ENCODE measurements at places on chromosomes 12 and 14.

- no peak for DNase-seq
These were observed 28.7 kb downstream of the CCDC85C start for GRCh38 chr14:99575043-99576023.

- no peak for DNase-seq
These were observed 22.5 kb downstream of the RECQL start for GRCh38 chr12:21478756-21479455.

- DNase-seq, result no peak
These were observed 213.0 kb downstream of the TRHDE start for GRCh38 chr12:72485017-72485701.

GRCh38 chr12:45039757-45040156 lies 11.1 kb downstream of the DBX2 start:
- no peak for DNase-seq

DNA sequence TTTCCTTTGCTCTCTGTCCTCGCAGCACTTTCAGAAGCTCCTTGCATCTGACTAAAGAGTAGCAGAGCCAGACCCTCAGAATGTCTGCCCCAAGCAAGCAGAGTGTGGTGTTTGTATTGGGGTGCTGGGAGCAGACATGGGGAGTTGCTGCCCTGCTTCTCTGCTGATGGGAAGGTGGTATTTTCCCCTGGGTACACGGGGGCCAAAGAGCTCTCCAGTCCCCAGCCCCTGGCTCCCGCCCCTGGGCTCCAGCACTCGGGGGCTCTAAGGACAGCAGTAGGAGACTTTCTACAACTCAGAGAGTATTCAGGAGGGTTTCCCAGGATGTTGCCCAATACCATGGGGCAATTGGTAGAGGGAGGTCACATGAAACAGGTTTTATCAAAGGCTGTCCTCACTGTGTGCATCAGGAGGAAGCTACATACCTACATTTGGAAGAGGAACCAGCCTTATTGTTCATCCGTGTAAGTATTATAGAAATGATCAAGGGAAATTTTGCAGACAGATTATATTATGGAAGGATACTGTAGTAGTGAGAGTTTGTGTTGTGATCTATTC lies 50.3 kb downstream of the DAD1 start:
- DNase-seq, result no peak

DNA sequence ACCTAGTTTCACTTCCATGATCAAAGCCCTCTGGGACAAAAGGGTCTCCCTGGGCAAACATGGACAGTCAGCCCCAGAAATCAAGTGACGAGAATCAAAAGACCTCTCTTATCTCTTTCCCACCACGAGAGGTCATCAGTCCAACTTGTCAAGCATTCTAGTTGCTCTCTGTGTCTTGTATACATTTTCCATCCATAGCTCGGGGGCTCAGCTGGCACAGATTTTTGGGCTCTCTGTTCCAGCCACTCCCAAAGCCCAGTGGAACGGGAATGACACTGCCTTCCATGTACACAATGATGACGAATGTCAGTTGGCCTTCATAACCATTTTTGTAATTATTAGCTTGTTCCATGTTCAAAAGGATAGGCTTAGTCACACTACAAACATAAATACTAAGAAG lies 29.7 kb downstream of the NOS1 start:
- no peak for DNase-seq

- no peak for DNase-seq
These were observed 60.6 kb upstream of the DDHD1 start for GRCh38 chr14:53213761-53214160.

DNA sequence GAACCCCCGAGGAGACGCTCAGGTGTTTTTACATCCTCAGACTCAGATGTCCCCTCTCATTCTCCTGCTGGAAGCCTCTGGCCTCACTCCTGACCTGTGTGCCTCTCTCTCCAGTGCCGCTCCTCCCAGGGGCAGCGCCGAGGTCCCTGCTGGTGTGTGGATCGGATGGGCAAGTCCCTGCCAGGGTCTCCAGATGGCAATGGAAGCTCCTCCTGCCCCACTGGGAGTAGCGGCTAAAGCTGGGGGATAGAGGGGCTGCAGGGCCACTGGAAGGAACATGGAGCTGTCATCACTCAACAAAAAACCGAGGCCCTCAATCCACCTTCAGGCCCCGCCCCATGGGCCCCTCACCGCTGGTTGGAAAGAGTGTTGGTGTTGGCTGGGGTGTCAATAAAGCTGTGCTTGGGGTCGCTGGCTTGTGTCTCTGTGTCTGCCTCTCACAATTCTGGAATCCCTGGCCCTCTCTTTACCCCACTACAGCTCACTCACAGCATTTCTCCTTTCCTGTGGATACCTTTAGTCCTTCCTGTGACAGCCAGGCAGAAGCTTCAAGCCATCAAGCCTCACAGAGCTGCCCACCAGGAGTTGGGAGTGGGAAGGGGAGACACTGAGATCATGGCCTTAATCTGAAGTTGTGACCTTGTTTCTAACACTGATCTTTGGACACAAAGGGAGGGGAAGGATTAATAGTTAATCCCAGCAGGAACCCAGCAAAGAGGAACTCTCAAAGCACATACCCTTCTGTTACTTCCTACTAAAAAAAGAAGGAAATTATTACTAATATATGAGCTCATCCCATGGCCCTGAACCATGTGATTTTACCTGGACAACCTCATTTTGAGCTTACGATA lies 1.1 kb upstream of the SOAT2 start:
- no peak for DNase-seq

DNA sequence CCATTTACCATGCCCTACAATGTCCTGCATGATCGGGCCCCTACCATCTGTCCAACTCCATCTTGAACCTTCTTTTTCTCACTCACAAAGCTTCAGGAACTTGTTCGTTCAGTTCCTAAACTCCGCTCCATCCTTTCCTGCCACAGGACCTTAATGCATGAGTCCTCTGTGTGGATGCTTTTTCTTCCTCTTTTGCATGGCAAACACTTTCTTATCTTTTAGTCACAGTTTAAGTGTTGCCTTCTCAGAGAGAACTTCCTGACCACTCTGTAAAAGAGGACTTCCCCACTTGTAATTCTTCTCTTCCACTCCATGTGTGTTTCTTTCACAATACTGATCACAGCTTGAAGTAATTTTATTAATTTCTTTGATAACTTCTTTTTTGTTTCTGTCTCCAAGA lies 54.4 kb upstream of the ETV6 start:
- DNase-seq, result no peak

DNA sequence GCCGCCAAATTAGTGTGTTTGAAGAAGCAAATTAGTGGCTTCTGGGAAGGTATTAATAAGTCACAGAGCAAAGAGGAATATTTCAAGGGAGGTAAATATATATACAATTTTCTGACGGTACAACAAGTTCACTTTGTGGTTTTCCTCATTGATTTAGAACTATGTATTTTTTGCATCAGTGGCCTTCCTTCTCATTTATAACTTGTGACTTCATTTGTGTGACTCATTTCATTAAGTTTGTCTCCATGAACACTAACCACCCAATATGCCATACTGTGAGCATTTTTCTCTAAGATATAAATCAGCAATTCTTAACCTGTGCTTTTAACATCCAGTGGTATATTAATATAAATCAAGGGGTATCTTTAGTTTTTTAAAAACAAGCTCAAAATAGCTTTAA lies 29.3 kb upstream of the ARHGAP5 start:
- no peak for DNase-seq

DNA sequence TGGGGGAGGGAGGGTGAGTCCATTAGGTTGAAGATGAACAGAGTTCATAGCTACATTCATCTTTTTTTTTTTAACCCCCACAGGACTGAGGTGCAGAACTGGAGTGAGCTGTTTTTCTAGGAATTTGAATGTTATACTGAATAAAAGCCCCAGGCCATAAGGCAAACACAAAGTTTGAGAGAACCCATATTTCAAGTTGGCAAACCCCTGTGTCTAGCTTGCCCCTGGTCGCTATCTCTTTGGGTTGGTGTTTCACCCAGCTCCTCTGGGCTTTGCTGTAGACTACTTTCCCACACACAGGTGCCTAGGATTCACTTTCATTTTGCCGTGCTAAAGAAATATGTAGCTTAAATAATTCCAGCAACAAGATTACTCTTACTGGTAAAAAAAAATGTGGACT lies 5.2 kb upstream of the LMO3 start:
- no peak for DNase-seq

DNA sequence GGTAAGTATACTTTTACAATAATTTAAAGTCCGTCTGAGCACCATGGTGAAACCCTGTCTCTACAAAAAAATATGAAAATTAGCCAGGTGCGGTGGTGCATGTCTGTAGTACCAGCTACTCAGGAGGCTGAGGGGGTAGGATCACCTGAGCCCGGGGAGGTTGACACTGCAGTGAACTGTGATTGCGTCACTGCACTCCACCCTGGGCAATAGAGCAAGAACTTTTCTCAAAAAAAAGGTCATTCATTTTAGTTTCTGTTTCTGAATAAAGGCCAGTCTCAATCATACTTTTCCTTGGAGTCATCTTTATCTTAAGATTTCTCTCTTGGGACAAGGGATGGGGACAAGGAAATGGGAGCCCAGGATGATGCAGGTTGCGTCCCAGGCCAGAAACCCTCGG lies 12.9 kb downstream of the ANKRD13A start:
- no peak for DNase-seq

- no peak for DNase-seq
These were observed 8.8 kb downstream of the NID2 start for GRCh38 chr14:52060080-52060479.

GRCh38 chr14:40416565-40416964 lies 984.3 kb upstream of the FBXO33 start:
- DNase-seq, result no peak

DNA sequence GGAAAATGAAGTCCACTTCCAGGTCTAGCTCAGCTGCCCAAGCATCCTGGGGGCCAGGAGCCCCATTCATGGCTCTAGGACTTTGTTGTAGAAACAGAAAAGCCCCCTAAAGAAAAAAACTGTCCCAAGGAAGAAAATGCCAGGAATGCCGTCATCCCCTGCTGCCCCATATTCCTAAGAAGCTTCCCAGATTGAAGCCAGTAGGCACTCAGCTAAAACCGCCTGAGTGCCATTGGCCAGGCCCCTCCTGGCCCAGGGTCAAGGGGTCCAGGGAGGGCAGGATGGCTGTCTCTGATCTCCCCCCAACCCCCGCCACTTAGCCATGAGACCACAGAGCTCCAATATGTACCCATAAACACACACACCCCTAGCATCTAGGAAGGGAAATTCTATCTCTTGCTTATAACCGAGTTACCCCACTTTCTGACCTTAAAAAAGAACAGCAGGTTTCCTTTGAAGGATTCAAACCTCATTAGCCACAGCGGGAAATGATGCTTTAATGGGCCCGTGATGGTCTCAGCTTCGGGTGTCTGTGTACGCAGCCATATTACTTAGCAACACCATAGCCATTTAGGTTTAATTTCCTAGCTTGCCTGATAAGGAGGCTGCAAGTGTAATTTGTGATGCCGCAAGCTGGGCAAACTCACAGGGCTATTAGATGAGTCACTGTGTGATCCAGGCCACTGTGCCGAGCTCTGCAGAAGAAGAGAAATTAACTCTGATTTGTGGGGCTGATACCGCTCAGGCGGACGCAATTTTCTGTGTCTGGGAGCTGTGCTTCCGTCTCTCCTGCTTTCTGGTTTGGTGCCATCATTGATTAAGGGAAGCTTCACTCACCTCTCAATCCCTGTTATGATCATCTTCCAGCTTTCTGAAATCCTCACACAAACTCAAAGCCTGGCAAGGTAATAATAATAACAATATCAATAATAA lies 84.2 kb downstream of the GCH1 start:
- no peak for DNase-seq

DNA sequence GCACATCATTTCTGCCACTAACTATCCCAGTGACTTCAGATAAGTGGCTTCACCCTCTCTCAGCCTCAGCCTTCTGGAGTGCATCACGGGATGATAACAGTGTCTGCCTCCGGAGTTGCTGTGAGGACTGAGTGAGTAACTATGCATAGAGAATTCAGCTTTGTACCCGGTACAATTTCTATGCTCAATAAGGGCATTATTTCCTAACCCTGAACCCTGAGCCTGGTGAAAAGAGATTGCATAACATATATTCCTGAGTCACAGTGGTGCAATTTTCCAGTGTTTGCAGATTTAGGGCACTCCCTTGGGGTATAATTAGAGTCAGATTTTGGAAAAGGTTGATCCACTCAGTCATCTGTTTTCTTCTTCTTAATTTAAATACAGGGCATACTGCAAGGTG lies 181.1 kb downstream of the PTPN11 start:
- no peak for DNase-seq

GRCh38 chr14:54135804-54136280 lies 179.2 kb upstream of the BMP4 start:
- no peak for DNase-seq

GRCh38 chr12:53754633-53755264 lies 3.0 kb upstream of the CISTR start:
- DNase-seq, result no peak

- no peak for DNase-seq
These were observed 226.3 kb upstream of the NOS1 start for GRCh38 chr12:117587631-117588287.

GRCh38 chr14:68805414-68805813 lies 12.5 kb upstream of the ZFP36L1 start:
- DNase-seq, result no peak

DNA sequence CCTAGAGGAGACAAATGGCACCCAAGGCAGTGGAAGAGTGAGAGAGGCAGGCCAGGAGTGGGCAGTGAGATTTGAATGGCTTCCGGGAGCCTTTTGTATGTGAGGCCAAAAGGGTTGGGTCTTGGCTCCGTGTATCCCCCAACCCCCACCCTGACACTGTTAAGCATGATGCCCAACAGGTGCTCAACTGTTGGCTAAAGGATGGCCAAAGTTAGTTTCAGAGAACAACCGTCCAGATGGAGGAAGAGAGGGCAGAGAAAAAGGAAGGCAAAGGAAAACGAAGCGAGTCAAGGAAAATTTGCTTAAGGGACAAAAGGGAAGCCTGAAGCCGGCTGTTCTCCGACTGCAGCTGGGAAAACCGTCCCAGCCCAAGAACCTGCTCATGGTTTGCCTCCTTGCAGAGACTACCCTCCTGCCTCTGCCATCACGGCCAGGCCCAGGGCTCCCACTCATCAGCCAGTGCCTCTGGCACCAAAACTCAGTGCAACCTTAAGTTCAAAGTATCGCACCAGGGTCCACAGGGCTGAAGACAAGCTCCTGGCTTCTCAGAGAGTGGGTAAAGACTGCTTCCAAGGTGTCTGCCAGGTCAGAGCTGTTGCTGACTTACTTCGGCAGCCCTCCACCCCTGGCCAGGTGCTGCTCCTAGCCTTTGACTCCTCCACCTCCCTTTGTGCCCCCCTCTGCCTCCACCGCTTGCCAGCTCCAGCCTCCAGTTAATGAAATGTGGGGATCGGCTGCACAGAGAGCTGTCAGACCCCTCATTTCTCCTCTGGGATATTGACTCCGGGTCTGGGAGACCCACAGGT lies 4.2 kb upstream of the C1QL4 start:
- DNase-seq, result no peak

GRCh38 chr12:124848621-124849380 lies 14.9 kb downstream of the SCARB1 start:
- DNase-seq, result no peak

Data from cortex of kidney (tissue), 1 donor.